ENCODE measurements at places on chromosomes 4 and X.

- DNase-seq, result no peak
These were observed 1213.2 kb downstream of the NLGN4X start for GRCh38 chrX:5015451-5015850.

DNA sequence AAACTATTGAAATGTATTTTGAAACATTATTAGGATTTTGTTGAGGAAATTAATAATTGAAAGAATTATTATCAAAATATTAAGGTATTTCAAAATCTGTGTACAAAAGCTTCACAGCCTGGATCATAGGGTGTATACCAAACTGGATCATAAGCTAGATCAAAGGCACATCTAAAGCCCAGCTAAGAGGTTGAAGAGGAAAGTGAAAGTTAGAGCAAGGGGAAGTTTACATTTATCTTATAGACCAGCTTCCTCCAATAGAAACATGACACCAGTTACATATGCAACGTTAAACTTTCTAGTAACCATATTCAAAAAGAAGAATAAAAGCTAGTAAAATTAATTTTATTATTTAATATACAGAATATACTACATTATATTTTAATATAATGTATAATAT lies 227.2 kb upstream of the BMP3 start:
- no peak for DNase-seq

DNA sequence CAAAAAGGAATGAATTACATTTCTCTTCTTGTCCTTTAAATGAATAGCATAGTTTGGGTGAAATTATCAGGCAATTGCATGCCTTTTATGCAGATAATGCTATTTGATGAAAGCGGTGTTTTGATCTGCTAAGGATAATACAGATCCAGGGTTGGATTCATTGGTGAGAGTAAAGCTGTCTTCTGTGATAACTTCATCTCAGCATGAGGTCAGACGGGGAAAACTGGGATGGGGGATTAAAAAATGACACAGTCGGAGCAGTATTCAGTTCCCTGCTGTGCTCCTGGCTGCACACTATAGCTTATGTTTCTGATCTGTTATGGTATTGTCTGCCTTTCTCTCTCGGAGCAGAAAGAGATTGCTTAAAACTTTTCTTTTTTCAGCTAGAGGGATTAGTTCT lies 105.9 kb upstream of the TENM3 start:
- no peak for DNase-seq

DNA sequence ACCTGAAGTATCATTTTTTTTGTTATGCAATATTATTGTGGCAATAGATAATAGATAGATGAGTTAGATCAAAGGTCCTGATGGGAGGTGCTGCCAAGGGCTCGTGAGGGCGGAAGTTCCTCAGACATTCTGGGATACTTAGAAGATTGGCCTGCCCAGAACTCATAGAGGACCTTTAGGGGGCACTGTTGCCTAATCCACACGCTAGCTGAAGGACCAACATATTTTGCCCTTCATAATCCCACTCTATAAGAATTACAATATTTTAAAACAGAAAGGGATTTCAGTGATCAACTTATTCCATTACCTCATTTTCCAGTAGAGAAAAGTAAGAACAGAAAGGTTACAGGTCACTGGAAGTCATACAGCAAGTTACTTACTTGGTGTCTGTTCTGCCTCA lies 22.9 kb upstream of the COX7B2 start:
- DNase-seq, result no peak

DNA sequence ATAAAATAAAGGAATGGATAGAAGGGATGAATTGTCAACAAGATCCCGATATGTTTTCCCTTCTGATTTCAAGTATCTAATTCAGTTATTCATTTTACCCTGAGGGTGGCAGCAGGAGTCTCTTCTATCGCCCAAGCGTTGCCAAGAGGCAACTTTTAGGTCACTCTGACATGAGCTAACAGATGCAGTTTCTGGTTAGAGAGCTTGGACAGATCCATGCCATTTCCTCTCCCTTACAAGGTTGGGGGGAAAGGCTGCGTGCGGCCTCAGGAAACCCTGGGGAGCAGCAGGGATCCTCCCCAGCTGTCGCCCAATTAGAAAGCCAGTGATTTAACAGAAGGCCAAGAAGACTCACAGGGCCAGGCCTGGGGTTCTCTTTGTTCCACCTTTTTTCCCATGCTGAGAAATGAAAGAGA lies 35.3 kb upstream of the WAS start:
- DNase-seq, result peak; percentile 71

- no peak for DNase-seq
These were observed 67.3 kb downstream of the PSAPL1 start for GRCh38 chr4:7367406-7367805.

- DNase-seq, result no peak
These were observed 639.3 kb upstream of the FTHL17 start for GRCh38 chrX:31711166-31711565.

DNA sequence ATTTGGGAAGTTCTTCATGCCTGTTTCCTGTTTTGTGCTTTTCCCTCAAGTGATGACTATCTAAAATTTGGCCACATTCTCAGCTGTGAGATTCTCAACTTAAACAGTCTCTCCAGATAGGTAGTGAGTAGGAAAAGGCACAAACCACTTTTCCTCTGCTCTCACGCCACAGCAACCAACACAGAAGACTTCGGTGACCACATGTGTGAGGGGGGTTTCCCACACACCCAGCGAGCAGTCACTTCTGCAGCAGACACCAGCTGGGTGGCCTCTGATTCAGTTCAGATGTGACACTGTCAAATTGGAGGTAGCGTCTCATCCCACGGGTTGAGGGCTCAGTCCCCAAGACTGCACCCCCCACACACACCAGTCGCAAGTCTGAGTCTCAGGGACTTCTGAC lies 25.1 kb upstream of the CLDN34 start:
- no peak for DNase-seq

DNA sequence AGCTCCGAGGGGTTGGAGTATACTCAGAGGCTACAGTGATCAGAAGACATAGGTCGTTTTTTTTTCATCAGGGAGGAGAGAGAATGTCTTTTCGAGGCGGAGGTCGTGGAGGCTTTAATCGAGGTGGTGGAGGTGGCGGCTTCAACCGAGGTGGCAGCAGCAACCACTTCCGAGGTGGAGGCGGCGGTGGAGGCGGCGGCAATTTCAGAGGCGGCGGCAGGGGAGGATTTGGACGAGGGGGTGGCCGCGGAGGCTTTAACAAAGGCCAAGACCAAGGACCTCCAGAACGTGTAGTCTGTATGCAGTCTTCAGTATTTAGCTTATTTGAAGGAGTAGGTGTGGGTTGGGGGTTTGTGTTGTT lies 500 bp downstream of the GAR1 start:
- DNase-seq, result no peak

DNA sequence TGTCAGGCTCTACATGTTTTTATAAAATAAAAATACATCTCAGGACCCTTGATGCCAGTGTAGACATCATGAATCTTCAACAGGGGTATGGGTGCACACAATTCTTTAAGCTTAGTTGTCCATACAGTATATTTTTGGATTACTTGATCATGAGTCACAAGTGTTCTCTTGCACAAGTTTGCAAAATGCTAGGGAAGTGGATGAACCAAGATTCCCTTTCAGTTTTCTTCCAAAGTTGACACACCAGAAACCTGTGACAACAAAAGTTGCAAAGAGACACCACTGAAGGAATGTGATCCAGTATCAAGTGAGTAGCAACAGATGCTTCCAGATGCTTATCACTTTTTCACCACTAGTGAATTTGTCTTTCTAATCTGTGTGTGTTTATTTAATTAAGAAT lies 1021.2 kb downstream of the PCDH7 start:
- DNase-seq, result no peak

DNA sequence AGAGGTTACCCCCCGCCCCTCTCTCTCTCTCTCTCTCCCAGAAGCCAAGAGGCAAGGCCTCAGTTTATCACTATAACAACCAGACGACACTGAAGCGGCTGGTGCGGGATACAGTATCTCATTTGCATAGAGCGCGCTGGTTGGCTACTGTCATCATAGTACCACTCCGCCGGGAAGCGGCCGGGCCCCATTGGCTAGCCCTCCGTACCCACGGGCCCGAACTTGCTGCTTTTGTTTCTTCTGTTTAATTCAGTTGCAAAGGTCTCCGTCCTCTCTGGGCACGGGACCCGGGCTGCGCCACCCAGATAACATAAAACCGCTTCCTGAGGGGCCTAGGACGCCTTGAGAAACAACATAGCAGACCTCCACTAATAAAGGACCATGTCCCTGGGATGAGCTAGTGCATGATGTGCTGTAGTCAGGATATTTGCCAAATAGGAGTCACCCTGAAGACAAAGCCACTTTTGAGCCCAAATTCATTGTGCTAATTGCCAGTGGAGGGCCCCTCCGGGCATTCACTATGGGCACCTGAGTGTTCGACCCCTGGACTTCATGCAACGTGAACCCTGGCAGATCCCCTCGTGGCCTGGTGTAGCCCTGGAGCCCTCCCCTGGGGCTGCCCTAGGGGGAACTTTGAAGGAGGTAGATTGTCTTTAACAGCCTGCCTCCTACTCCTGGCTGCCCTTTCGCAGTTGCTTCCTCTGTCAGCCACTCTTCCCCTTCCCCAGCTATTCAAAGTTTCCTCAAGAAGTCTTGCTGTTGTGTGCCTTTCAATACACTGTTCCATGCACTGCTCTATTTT lies at the start of gene PCYT1B:
TSS of gene PCYT1B (minus strand) at position 91 of the 802 bp plus-strand sequence. CDS start 242 bp downstream, outside the sequence.
- DNase-seq, result peak; percentile 84

GRCh38 chr4:94500685-94501084 lies 48.9 kb downstream of the PDLIM5 start:
- DNase-seq, result no peak

GRCh38 chr4:77026322-77026704 lies 49.5 kb downstream of the CCNI start:
- no peak for DNase-seq

GRCh38 chr4:102285831-102286230 lies 59.5 kb downstream of the SLC39A8 start:
- no peak for DNase-seq

GRCh38 chrX:69556060-69557011 lies 52.2 kb downstream of the NALF2 start:
- DNase-seq, result no peak

GRCh38 chr4:183989931-183990330 lies 84.8 kb downstream of the STOX2 start:
- no peak for DNase-seq

DNA sequence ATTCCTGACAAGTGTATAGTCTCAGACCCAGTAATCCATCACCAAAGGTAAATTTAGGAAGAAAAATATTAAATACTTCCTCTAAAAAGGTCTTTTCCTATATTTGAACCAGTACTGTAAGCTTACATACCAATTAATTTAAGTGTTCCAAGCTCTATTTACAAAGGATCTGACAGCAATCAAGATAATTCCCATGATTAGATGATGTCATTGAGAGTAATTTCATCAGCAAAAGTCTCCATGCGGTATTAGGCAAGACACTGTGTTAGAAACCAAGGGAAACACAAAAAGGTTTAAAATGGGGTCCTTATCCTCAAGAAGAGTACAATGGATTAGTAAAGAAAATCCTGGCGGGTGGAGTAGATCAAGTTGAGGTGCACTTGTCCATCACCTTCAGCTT lies 198.5 kb downstream of the PRDM5 start:
- DNase-seq, result no peak

GRCh38 chr4:177968817-177969442 lies 526.7 kb upstream of the AGA start:
- DNase-seq, result no peak

DNA sequence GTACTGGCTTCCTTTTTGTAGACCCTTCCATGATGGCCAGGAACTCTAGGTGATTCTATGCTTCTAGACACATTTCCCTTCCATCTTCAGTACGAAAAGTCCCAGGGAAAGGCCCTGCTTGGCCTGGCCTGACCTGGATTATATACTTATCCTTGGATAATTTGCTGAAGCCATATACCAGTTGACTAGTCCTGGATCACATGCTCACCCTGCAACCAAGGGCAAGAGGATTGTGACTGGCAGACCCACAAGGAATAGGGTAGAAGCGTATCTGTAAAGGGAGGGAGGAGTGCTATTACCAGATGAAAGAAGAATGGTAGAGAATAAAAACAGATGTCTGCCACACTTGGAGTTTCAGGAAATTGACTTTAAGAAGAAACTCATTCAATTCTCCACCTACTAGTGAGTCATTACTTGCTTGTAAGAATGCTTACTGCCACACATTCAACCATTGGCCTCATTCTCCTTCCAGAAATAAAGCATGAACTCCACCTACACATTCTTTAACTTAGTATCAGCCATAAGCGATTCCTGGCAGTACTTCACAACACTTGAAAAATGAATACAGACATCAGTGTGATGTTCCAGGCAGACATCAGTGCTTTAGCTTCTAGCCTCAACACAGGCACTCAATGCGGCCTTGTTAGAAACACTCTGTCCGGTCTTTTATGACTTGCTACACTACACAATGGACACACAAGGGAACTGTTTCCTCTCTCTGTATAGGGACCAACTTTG lies 141.8 kb downstream of the CBR4 start:
- no peak for DNase-seq

- no peak for DNase-seq
These were observed 509.8 kb downstream of the CENPC start for GRCh38 chr4:67035501-67035900.

DNA sequence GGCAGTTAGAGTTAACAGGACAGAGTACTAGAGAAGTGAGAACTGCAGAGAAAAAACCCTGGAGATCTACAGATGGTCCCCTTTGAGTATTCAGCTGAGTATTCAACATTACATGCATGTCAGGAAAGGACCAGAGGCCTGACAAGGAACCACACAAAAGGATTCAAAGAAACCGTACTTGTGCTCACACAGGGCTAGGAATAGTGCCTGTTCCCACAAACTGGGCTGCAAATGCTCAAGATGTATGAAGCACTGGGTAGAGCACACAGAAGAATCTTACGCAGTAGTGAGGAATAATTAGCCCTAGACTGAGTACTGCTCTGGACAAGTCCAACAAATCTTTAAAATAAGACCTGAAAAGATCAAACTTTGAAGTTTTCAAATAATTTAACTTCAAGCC lies 17.6 kb downstream of the PTPN13 start:
- no peak for DNase-seq
